ENCODE measurements at places on chromosomes 16 and 17.

GRCh38 chr17:21573961-21574610 lies 118.2 kb upstream of the KCNJ18 start:
- peak; percentile 79 for DNase-seq

- no peak for DNase-seq
These were observed 11.7 kb downstream of the GAA start for GRCh38 chr17:80113033-80113484.

- DNase-seq = peak; percentile 97
These were observed 147.2 kb upstream of the COX10 start for GRCh38 chr17:13921841-13922776.

DNA sequence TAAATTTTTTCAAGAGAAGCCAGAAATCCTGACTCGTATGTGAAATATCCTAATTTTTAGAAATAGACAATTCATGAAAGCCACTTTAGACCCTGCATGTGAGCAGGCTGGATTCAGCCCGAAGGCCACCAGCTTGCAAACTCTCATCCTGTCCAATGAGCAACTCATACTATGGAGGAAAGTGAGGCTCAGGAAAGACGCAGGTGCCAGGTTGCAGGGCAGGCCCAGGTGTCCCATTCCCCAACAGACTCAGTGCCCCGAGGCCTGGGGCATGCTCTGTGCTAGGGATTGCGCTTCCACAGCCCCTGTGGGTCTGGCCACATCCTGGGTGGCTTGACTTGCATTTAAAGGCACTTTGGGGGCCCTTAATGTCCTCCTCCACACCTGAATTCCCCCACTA lies 16.7 kb upstream of the RASD1 start:
- DNase-seq = no peak

DNA sequence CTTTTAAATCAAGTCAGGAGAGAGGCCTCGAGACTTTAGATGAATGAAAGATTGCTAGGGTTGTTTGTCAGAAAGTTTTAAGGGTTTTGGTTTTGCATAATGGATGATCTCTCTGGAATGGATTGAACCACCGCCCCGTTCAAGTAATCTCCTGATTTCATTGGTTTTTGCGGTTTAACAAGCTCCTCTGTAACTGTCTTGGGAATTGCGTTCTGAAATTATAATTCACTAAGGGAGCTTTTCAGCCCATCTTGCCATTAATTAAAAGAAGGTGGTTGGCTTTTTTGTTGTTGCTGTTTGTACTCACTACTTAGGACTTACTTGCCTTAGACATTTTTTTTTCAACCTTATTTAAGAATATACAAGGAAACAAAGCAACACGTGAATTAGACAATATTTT lies 8.8 kb downstream of the HS3ST4 start:
- no peak for DNase-seq

DNA sequence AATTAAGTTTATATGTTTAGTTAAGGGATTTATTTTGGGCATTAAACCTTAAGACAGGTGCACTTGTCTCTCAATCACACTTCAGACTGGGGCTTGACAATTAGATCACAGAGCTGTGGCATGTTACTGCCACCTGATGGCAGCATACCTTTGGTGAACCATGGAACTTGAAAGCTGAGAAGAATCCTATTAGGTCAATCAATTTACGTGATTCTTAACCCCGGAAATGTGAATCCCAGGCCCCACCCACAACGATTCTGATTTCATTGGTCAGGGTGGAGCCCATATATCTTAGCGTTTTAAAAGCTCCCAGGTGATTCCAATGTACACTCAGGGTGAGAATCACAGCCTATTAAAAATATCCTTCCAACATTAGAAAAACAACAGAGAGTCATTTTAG lies 91.0 kb downstream of the GSG1L start:
- peak; percentile 97 for DNase-seq

- DNase-seq = no peak
These were observed 9.8 kb downstream of the GEMIN4 start for GRCh38 chr17:742147-742793.

DNA sequence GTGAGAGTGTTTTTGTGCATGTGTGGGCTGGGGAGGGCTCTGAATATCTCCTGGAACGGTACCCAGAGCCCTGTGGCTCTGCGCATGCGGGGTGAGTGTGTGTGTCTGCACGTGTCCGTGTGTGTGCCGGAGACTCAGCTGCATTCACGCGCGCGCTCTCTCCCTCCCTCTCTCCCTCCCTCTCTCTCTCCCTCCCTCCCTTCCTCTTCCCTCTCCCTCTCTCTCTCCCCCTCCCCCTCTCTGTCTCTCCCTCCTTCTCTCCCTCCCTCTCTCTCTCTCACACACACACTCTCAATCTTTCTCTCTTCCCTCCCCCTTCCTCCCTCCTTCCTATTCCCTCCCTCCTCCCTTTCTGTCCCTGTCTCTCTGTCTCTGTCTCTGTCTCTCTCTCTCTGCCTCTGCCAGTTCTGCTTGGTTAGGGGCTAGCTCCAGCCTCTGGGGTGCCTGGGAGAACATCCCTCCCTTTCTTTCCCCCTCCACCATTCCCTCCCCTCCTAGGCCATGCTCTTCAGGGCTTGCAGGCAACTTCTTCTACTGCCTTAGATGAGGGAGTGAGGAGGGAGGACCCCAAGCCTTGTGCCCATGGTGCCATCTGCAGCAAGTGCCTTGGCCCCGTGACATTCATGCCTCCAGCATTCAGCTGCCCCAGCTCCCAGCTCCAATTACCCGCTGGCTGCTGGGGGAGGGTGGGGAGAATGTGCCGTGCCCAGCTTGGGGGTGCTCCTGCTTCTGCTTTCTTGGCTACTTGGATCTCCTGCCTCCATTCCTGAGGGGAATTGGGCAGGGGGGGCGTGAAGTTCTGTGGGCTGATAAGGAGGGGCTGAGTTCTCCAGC lies 6.4 kb downstream of the THRA start:
- peak; percentile 71 for DNase-seq

GRCh38 chr17:1800712-1801111 lies 29.0 kb downstream of the SMYD4 start:
- no peak for DNase-seq

- DNase-seq = no peak
These were observed 406.2 kb upstream of the PSMD7 start for GRCh38 chr16:73890186-73891128.

- no peak for DNase-seq
These were observed 56.2 kb upstream of the TEKT3 start for GRCh38 chr17:15397620-15398019.

DNA sequence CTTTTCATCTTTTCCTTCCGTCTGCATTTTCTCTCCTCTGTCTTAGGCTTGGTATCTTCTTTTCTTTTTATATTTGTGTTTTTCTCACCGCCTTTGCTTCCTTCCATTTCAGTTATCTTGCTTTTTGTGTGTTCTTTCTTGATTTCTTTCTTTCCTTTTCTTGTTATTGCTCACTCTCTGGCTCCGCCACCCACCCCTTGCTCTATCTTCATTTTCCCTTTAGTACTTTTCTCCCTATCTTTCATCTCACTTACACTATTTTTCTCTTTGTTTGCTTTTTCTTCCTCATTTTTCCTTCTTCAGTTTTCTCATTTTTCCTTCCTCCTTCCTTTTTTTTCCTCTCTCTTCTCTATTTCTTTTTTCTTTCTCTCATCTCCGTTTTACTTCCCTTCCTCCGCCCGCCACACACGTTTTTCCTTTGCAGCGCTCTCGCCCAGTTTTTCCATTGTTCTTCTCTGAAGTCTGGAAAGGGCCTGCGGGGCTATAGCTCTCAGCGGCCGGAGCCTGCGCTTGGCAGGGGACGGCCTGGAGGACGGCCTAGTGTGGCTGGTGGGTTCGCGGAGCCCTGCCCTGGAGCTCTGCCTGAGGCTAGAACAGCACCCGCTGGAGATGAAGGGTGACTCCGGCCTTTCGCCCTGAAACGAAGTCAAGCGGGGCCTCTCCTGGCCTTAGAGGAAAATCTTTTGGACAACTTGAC lies 5.2 kb upstream of the HOXB13 start:
- no peak for DNase-seq

DNA sequence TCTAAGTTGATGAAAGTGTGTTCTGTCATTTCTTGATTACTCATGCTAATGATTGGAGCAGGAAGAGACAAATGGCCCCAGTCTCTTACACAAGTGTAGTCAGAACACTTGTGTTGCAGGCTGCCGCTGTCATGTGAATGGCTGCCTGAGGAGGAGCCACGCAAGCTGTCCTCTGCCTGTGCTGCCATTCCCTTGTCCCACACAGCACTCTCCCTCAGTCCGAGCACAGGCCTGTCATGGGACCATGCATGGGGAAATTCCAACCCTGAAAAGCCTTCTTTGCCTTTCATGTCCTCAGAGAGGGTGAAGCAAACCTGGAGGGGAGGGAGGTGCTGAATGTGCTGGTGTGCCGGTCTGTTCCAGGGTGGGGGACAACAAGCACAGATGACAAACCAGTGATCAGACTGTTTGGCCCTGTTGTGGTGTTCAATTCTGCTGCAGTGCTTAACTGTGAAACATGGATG lies 109.4 kb downstream of the MRTFB start:
- DNase-seq = no peak

GRCh38 chr16:87921236-87921773 lies 15.0 kb downstream of the CA5A start:
- peak; percentile 82 for DNase-seq

- DNase-seq = no peak
These were observed 51.8 kb downstream of the SYT17 start for GRCh38 chr16:19219836-19220235.

DNA sequence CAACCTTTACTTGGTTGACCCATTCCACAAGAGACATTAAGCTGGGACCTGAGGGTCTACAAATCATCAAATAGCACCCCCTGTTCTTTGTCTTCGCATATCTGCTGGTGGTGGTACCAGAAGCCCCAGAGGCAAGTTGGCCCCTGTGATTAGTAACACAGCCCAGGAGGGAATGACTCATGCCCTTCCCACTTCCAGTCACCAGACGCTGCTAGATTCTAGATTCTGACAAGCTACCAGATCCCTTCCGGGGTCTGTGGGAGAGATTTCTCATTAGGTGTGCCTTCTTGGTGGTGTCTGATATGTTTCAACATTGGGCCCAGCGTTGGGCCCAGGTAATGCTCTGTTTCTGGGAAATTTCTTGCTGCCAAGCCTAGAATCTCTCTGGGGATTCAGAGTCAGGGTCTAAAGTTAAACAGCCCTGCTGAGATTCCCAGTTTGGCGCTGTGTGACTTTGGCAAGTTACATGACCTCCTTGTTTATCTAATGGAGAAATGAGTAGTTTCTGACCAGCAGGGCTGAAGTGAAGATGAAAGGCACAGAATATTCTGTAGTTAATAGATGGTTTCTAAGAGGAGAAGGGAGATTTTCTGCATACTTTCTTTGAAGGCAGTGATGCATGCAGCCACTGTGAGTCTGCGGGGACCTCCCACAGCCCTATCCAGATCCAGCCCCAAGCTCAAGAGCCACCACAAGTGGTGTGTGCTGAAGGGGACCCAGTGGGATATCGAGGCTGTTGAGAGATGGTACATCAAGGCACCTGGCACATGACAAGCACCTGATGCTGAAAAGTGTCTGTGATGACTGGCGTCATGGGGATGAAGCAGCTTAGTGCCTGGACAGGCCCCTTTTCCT lies 3.9 kb downstream of the TRPV2 start:
- no peak for DNase-seq

Measured in NCI-H524 (cell line).